Astrocyte of the cerebellum (primary cell): ENCODE measurements at places on chromosomes 6 and 20.
A peak's percentile ranks its signal among the peaks of the same experiment; 100 is the strongest.

GRCh38 chr6:15474196-15474595 lies 188.6 kb downstream of the DTNBP1 start:
- DNase-seq, result no peak

DNA sequence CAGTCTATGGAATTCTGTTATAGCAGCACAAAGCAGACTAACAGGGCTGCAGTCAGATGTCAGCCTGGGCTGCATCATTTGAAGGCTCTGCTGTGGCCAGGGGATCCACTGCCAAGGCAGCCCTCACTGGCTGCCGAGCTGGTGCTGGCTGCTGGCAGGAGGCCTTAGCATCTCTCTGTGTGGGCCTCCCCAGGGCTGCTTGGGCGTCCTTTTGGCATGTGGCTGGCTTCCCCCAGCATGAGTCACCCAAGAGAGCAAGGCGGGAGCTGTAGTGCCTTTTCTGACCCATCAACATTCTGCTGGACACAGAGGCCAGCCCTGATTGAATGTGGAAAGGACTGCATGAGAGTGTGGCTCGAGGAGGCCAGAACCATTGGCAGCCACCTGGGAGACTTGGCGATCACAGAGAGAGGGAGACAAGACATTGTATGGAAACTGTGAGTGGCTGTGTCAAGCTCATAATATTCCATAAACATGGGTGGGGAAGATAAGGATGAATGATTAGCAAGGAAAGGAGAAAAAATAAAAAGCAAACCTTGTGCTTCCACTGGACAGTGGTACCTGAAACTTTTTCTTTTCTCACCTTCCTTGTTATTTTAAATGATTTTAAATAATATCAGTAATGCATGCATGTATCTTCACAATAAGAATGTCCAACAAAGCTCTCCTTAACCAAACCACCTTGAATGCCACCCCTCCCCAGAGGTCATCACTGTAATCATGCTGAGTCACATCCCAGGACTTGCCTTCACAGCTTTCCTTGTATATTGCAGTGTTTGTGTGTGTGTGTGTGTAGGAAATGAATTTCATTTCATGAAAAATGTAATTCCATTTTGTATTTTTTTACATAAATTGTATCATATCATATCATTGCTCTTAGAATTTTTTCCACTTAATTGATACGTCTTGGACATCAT lies 55.0 kb upstream of the VSX1 start:
- DNase-seq, result peak; percentile 78

DNA sequence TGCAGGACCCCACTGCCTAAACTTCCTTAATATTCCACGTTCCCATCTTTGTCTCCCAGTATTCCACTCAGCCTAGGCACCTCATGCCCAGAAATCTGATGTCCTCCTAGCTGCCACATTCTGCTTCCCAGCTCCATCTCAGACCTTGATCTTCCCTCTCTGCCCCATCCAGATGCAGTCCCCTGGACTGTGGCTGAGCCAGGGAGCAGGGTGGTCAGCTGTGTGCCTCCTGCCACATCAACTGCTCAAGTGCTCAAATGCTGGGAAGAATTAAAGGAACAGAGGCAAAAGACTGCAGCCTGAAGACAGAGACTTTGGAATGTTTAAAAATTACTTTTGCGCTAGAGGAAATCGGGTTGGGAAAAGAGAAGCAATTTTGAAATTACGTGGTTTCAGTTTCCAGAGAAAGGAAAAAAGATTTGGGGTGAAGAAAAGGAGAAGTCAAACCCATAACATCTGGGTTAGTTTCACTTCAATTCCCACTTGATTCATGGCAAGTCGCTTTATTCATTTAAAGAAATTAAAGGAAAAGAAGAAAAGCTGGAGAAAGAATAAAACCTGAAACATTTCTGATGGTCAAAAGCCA lies 704.8 kb downstream of the PTPRT start:
- no peak for DNase-seq

GRCh38 chr6:26215585-26216358 lies 128.5 kb downstream of the HFE start:
- DNase-seq, result no peak

DNA sequence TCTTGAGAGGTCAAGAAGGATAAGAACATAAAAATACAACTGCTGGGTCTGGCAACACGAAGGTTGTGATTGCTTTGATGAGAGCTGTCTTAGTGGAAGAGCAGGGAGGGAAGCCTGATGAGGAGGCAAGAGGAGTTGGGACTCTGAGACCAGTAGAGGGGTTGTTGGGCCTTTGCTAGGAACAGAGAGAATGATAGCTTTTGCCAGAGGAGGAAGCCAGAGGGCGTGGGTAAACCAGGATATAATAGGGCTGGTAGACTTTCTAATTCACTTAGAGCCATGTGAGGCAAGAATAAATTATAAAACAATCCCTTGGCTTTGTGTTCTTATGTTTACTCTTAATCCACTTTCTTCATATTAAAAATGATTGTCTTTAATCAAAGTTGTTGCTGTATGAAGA lies 78.6 kb downstream of the RCAN2 start:
- no peak for DNase-seq

GRCh38 chr6:31686483-31686882 lies 5.6 kb upstream of the LY6G5C start:
- DNase-seq, result no peak
